Airway epithelial cell (primary cell): ENCODE measurements at places on chromosomes 16 and 17. TPM values are rescaled to one million over a fixed set of nuclear protein-coding genes. Genes with fewer than 3 reads are reported as not detected.

Gene WNK4
- 0.09 TPM in 1 of 2 replicates, not detected in the other for total RNA-seq

Gene SERPINF2
- 1.6 and 1.9 TPM in 2 replicates for total RNA-seq

Gene TGFB1I1
- total RNA-seq = 13.1 and 16.9 TPM in 2 replicates

Gene PRPSAP2
- total RNA-seq = 30.9 and 34.6 TPM in 2 replicates

Gene KRT13
- 591 and 752 TPM in 2 replicates for total RNA-seq

Gene ATP1B2
- total RNA-seq = not detected in 2 replicates

Gene KCTD19
- not detected in 2 replicates for total RNA-seq

Gene TAT
- not detected in 2 replicates for total RNA-seq

Gene TBX2
- 0.88 and 1.4 TPM in 2 replicates for total RNA-seq

Gene PIK3R5
- 0.56 TPM in 1 of 2 replicates, not detected in the other for total RNA-seq

Gene ALOXE3
- total RNA-seq = 2.1 and 3.2 TPM in 2 replicates

Gene DPEP3
- not detected in 2 replicates for total RNA-seq

Gene GJD3
- total RNA-seq = not detected in 2 replicates

Gene GJC1
- total RNA-seq = 9.6 and 10.3 TPM in 2 replicates

Gene SOX15
- total RNA-seq = 162 and 173 TPM in 2 replicates

Gene DLG4
- total RNA-seq = 4.4 and 6.6 TPM in 2 replicates
